ENCODE measurements at places on chromosomes 6 and 20.

DNA sequence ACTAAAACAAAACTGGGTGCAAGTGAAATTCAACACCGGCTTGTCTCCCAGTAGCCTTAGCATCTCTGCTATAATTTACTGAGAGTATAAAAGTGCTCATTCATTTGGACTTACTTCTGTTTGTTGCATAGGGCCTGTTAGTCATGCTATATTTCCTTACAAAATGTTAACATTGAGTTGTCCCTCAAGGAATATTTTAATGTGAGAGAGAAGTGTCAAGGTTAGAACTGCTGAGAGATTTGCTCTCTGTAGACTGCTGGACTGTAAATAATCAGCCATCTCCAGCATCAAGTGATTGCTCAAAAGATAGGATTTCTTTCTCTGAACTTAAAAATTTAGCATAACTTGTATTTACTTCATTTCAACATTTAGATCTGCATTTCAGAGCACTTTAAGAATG, 328.5 kb upstream of the AGPAT4 start:
- DNase-seq: no peak

DNA sequence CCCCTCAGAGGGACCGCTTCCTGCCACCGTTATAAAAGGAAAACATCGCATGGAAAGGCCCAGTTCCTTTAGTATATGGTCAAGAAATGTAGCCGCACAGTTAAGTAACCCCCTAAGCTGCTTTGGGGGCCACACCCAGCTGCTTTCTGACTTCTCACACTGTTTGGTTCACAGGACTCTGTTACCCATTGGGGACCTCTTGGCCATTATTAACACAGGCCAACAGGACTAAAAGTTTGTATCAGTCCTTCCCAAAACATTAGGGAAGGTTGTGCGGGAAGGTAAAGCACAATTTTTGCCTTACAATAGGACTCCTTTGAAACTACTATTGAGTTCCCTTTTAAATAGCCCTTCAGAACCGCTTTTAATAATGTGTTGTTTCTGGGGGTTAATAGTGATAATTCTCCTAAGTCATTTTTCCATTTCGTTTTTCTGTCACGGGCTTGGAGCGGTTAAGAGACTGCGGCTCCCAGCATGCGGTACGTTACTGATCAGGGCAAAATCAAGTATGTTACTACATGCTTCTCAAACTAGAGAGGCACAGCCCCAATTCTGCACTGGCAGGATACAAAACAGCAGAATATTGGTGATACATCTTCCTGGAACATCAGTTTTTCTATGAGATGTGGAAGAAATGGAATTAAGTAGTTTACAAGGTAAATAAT, 668 bp upstream of the RPP40 start:
- no peak for DNase-seq

DNA sequence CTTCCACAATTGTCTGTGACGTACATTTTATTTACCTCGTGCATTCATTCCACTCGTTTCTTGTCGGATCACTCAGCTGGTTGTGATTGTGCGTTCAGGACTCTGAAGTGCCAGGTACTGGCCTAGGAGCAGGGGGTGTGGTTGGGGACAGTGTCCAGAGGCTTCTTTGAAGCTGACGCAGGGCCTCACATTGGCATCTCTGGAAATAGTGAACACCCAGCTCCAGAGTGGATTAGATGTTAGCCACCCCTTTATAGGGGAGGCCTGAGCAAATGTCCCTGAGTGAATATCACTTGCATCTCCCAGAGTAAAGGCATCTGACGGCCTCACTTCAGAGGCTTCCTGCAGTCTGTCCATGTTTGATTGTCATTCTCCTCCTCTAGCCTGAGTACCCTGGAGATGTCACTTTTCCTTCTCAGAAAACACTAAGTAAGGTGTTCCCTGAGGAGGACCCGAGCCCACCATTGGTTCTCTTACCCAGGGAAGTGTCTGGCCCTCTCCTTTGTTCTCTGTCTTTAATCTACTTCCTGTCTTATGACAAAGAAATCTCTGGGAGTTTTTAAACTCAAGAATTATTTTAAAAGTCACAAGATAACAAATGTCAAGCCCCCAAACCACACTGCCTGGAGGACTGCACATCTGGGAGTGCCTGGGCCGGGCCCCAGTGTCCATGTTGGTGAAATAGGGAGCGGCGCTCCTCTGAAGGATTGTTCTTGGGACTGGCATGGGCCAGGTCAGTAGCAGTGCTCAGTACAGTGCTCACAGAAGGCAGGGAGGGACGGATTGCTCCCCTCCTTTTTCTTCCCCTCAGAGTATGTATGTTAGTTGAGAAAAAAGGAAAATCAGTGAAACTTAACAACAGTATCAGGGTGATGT, 10.8 kb downstream of the STX16 start:
- DNase-seq: no peak

GRCh38 chr6:147244832-147245231, 40.6 kb downstream of the STXBP5 start:
- no peak for DNase-seq

DNA sequence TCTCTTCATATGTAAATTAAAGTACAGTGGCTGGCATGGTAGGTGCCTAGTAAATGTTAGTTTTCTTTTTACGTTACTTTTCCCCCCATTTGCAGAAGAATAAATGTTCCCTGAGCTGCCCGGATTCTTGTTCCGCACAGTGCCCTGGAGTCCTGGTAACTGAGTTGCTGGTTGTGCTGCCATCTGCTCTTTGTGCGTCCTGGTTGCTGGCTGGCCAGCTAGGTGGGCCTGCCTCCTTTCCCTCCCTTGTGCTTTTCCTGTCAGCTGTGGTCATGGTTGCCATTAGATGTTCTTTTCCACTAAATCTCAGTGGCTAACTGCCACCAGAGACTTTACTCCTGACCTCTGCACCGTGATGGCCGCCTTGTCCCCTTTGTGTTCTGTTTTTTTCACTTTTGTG, 28.6 kb downstream of the CEP43 start:
- DNase-seq: no peak

DNA sequence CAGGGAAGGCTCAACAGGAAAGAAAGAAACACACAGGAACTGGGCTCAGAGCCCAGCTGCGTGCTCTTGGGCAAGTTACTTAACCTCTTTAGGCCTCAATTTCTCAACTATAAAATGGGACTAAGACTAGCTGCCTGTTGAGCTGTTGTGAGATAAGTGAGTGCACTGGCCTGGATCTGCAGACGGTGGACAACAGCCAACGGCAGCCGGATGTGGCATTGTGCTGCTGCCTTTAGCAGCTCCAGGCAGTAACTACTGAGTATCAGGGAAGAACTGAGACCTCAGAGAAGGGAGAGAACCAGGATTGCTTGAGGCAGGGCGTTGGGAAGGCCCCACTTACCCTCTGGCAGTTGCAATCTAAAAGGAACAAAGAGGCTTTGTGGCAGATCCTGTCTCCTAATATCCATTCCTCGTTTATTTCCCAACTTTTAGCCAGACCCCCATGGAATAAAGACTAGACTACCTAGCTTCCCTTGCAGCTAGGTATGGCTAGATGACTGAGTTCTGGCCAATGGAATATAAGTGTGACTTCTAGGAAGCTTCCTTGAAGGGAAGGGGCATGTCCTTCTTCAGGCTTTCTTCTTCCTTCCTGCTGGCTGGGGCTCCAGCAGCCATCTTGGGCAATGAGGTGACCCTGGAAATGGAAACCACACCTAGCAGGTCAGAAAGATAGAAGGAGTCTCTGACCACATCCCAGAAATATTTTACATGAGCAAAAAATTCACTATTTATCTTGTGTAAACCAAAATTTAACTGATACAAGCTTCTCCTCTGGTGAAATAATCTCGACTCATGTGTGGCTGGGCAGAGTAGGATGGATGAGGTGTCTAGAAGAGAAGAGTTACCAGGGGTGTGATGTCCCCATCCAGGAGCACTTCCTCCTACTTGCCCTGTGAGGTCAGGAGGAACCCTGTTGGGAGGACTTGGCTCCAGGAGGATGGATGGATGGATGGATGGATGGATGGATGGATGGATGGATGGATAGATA, 67.6 kb downstream of the MRPL14 start:
- no peak for DNase-seq

DNA sequence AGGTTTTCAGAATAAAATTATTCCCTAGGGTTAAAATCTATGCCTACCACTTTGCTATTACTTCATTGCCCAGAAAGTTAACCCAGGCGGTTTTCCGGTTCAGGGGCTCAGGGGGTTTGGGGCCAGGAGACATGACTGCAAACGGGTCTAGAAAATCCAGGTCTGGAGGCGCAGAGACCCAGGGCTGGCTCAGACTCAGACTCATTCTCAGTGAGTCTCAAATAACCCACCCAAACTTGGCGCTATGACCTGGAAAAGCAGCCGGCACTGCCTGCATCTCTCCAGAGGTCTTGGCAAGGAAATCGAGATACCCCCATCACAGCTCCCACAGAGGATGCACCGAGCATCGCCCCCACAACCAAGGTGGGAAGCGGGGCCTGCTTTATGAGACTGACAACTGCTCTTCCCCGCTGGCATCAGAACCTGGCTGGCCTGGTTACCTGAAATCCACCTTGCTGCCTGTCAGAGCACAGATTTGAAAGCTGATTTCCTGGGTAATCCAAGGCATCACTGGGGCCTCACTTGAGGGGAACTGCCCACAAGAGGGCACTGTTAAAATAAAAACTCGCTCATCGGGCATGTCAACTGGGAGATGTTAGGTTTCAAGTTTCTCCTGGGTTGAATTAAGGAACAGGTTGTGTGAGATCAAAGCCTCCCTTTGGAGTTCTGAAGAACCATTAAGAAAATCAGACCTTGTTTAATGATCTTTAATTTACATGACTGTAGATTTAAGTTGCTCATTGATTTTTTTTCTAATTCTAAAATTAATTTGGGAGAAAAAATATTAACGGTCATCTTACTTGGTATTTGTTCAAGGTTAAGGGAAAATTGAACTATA, 55.1 kb downstream of the KIF16B start:
- peak; percentile 6 for DNase-seq

DNA sequence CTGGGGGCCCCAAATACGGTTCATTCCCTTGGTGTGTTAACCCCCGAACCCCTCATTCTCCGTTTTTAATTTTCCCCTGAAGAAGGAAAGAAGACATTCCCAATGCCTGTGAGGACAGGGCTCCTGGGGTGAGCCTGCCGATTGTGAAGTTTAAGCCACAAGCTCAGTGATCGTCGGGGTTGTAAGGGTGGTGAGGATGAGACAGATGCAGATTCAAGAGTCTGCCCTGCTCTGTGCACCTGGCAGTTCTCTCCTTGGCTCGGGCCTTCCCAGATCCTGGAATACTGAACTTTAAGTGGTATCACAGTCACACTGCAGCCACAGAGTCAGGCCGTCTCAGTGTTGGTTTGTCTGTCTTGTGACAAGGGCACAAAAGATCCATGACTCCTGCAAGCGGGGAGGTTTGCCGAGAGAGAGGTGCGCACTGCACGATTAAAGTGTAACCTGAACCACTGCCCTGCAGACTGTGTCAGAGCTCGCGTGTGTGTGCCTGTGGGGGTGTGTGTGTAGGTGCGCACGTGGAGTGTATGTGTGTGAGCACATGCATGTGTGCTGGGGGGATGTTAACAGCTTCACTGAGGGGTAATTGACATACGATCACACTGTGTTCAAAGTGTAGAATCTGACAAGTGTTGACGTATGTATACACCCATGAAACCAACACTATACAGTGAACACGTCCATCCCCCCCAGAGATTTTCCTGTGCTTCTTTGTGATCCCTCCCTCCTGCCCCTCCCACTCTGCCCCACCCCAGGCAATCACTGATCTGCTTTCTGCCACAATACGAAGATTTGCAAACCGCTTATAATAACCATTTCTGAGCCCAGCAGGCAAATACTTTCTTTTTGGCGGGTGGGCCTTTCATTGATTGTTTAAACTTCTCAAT, 38.9 kb downstream of the RPP40 start:
- DNase-seq: no peak

- DNase-seq: no peak
Observed at GRCh38 chr20:33229843-33230242, 6.0 kb upstream of the BPIFA1 start.

Data from activated CD4-positive, alpha-beta T cell treated with anti-CD3 and anti-CD28 coated beads for 24 hours (primary cell).